Type B pancreatic cell (in vitro differentiated cells): ENCODE measurements at places on chromosomes 11 and 22.

- H3K4me1 ChIP-seq: peaks cover 11% of the 10 kb centered on the region
- no peak overlapping the region for H3K27ac ChIP-seq
- DNase-seq: no peak
- peaks cover 11% of the 10 kb centered on the region for H3K27me3 ChIP-seq
- H3K4me3 ChIP-seq: no peak overlapping the region
These were observed 55.5 kb upstream of the GRAMD1B start for GRCh38 chr11:123374622-123374968.

DNA sequence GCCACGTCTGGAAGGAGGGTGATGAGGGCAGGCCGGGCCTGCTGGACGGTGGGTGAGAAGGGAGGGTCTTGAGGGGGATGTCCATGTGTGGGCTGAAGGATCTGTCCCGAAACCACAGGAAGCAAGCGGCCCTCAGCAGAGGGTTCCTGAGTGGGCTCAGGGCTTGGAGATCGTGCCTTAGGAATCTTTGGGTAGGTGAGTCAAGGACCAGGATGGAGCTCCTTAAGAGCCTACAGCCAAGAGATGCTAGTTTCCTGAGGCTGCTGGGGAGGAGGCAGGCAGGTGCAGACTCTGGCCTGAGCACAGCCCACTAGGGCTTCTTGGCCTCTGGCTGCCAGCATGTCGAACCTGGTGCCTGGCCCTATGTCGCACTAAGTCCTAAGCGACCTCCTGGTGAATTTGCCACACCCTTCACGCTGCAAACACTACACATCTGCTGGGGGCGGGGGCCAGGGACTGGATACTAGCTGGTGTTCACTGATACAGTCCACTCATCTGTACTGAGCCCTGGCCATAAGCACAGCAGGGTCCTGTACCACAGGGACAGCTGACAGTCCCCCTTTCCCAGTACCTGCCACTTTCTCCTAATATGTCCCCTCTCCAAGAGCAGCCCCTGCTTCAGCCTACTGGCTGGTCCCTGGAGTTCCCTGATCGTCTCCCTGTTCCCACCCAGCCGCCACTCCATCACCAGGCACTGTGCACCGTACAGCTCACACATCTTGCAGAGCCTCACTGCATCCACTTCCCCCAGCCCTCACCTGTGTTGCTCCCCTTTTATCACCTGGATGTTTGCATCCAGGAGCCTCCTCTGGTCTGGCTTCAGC lies 19.5 kb downstream of the GNAZ start:
- no peak overlapping the region for H3K4me3 ChIP-seq
- H3K36me3 ChIP-seq: no peaks in the 10 kb centered on the region
- no peak for DNase-seq
- no peaks in the 10 kb centered on the region for H3K27me3 ChIP-seq
- no peak overlapping the region for H3K27ac ChIP-seq

GRCh38 chr11:96412761-96413381 lies 23.1 kb downstream of the JRKL start:
- no peaks in the 10 kb centered on the region for H3K27me3 ChIP-seq
- no peak overlapping the region for H3K27ac ChIP-seq
- H3K36me3 ChIP-seq: no peaks in the 10 kb centered on the region

DNA sequence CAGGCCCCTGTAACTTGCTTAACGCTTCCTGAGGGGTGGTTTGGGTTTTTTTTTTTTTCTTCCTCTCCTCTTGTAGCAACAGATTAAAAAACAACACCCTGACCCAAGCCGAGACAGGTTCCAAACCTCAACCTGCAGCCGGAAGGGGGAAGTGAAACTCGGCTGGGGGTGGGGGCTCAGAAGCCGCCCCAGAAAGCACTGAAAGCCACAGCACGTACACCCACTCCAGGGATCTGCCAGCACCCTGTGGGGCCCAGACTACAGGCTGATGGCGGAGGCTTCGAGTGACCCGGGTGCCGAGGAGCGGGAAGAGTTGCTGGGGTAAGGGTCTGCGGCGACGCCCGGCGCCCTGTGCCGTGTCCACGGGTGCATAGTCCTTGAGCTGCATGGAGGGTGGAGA lies at the start of gene LSP1:
Gene LSP1, plus strand, starts transcription at position 208 of the 400 bp plus-strand sequence. Its CDS starts 61 bp downstream, at position 269.
- H3K36me3 ChIP-seq: no peaks in the 10 kb centered on the region
- H3K4me1 ChIP-seq: no peaks in the 10 kb centered on the region
- no peaks in the 10 kb centered on the region for H3K27me3 ChIP-seq
- no peak within 1 kb of the TSS for H3K27ac ChIP-seq

DNA sequence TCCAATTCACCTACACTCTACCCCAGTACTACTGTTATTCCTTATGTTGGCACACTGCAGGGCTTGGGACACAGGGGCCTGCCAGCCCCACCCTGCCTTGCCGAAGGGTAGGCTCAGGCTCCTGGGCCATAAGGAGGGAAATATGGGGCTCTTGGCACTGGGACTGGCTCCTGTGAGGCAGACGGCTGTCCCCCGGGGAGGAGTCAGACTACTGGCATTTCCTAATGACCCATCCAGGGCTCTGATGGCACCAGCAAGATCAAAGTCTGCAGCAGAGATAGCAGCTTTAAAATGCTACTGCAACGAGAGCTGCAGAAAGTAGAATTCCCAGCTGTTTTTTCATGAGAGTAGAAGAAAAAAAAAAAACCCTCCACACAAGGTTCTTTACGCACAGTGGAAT lies 42.2 kb upstream of the CYP2D6 start:
- peaks cover 55% of the 10 kb centered on the region for H3K4me1 ChIP-seq
- no peak for DNase-seq
- H3K36me3 ChIP-seq: peaks cover 5% of the 10 kb centered on the region
- peak overlapping the region; percentile 71 for H3K27ac ChIP-seq
- H3K27me3 ChIP-seq: no peaks in the 10 kb centered on the region
- no peak overlapping the region for H3K4me3 ChIP-seq

DNA sequence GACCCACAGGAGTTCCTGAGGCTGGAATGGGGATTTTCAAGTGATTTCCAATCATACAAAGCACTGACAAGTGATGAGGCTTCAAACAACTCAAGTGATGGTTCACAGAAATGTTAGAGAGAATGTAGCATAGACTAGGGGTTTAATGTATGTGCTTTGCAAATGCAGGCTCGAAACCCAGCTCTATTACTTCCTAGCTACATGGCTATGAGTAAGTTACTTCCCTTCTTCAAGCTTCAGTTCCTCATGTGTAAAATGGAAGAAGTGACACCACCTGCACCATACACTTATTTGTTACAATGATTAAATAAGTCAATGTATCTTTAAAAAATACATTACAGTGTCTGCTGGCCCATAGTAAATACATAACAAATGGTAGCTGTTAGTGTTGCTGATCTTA lies 139.8 kb downstream of the CCDC81 start:
- no peaks in the 10 kb centered on the region for H3K36me3 ChIP-seq
- H3K27ac ChIP-seq: no peak overlapping the region
- H3K27me3 ChIP-seq: no peaks in the 10 kb centered on the region
- no peak for DNase-seq
- peaks cover 28% of the 10 kb centered on the region for H3K4me1 ChIP-seq

DNA sequence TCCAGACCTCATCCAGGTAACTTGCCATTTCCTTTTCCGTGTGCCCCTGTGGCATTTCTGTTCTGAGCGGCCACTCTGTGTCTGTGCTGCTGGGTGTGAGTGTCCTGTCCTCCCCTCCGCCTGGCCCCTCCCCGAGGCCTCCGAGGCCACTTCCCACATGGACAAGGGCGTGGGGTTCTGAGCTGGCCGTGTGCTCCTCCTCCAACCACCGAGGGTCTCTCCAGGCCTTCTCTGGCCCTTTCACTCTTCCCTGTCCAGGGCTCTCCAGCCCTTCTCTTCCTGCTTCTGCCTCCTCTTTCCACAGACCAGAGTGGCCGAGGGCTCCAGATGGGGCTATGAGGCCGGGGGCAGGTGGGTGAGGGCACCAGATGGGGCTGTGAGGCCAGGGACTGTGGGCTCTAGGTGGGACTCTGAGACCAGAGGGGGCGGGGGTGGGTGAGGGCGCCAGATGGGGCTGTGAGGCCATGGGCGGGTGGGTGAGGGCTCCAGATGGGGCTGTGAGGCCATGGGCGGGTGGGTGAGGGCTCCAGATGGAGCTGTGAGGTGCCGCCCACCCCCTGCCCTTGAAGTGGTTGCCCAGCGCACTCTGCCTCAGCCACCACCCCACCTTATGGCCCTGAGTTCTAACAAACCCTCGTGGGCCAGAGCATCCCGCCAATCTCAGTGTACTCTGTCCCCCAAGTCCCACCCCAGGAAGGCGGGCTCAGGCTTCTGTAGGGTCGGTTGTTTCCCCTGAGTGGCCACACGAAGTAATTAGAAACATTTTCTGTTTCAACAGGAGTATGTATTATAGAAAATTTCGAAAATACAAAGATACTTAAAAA lies 24.1 kb downstream of the PTDSS2 start:
- peaks cover 12% of the 10 kb centered on the region for H3K4me1 ChIP-seq
- H3K27ac ChIP-seq: no peak overlapping the region
- no peaks in the 10 kb centered on the region for H3K27me3 ChIP-seq
- H3K36me3 ChIP-seq: no peaks in the 10 kb centered on the region

DNA sequence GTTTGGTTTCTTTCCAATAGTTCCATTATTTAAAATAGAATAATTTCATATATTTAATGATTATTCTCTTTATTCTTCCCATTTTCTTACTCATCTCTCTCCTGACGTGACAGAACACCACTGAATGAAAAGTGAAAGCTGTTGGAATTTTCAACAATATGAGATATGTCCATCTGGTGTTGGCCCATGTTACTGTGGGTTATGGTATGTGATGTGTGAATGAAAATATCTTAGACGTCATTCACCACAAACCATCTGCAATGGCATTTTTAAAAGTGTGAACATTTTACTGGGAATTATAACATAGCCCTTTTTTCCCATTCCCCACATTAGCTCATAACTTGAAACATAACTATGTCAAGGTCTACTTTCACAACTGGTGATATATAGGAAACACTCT lies 11.3 kb upstream of the OR5M1 start:
- H3K4me3 ChIP-seq: no peak overlapping the region
- H3K36me3 ChIP-seq: no peaks in the 10 kb centered on the region
- no peak for DNase-seq
- no peaks in the 10 kb centered on the region for H3K27me3 ChIP-seq
- H3K27ac ChIP-seq: no peak overlapping the region
- no peaks in the 10 kb centered on the region for H3K4me1 ChIP-seq

DNA sequence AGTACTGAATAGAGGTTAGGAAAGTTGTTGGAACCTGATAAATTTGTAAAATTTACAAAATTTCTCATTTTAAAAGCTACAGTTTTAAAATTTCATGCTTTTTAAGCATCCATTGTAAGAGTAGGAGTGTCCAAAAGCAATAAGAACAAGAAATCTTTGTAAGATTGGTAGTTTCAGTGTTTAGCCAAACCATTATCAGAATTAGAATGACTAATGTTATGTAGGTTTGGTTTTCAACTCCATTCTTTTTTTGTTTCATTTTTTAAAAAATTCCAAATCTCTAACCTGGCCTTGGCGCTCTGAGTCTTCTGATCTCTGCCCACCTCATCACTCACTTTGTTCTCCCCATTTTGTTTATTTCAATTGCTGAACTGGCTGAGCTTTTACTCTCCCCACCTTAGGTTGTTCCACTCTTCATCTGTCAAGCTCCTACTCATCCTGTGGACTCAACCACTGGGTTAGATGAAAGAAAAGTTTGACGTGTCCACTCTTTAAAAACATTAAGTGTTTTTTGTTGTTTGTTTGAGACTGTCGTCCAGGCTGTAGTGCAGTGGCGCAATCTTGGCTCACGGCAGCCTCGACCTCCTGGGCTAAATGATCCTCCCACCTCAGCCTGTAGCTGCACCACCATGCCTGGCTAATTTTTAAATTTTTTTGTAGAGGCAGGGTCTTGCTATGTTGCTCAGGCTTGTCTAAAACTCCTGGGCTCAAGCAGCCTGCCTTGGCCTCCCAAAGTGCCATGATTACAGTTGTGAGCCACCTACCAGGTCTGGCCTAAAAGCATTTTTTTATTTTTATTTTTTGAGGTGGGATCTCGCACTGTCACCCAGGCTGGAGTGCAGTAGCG lies 14.0 kb downstream of the EP300 start:
- H3K27ac ChIP-seq: no peak overlapping the region
- no peak overlapping the region for H3K4me3 ChIP-seq
- no peaks in the 10 kb centered on the region for H3K27me3 ChIP-seq
- DNase-seq: no peak
- peaks cover 22% of the 10 kb centered on the region for H3K36me3 ChIP-seq

DNA sequence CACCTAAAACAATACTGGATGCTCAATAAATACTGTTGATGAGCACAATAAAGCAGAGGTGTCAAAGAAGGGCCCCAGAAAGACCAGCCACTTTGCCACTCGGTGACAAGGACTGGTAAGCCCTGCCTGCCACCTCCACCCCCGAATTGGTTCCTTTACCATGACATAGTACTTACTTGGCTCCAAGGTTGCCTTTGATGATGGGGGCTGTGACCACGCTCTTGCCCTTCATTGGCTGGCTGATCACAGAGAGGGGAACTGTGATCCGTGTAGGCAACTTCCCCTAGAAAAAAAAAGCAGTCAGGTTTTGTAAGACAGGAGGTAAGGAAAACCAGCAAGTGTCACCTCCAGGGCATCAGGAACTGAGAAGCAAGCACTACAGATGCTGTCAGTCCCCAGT lies 29.7 kb downstream of the NFRKB start:
- peaks cover 10% of the 10 kb centered on the region for H3K4me1 ChIP-seq
- no peak overlapping the region for H3K4me3 ChIP-seq
- H3K36me3 ChIP-seq: peaks cover 48% of the 10 kb centered on the region
- no peaks in the 10 kb centered on the region for H3K27me3 ChIP-seq
- DNase-seq: no peak

GRCh38 chr22:38062791-38063190 lies 5.6 kb downstream of the PICK1 start:
- no peak overlapping the region for H3K27ac ChIP-seq
- DNase-seq: no peak
- H3K27me3 ChIP-seq: no peaks in the 10 kb centered on the region
- no peak overlapping the region for H3K4me3 ChIP-seq

DNA sequence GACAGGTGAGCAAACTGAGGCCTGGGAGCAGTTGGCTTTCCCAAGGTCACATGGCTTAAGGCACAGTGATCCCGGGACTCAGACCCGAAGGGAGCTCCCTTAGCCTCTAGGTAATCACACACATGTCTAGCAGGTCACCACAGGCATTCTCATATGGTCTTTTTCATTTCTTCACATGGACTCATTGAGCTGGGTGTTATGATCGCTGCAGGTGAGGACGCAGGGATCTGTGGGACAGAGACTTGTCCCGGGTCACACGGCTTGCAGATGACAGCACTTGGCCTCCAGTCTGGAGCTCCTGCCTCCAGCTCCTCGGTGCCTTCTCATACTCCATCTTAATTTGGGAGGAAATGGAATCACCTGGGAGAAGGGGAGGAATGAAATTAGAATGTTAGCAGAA lies 23.6 kb upstream of the CACNG2 start:
- H3K36me3 ChIP-seq: no peaks in the 10 kb centered on the region
- H3K27me3 ChIP-seq: peaks cover 68% of the 10 kb centered on the region
- peak; percentile 24 for DNase-seq
- H3K27ac ChIP-seq: no peak overlapping the region
- H3K4me1 ChIP-seq: no peaks in the 10 kb centered on the region
